H9 (cell line): ENCODE measurements at places on chromosomes 6 and 20. TPM values are rescaled to one million over a fixed set of nuclear protein-coding genes. Genes with fewer than 3 reads are reported as not detected.

GRCh38 chr6:165728216-165728615 is 65.2 kb upstream of the PDE10A start:
- no peak for DNase-seq

DNA sequence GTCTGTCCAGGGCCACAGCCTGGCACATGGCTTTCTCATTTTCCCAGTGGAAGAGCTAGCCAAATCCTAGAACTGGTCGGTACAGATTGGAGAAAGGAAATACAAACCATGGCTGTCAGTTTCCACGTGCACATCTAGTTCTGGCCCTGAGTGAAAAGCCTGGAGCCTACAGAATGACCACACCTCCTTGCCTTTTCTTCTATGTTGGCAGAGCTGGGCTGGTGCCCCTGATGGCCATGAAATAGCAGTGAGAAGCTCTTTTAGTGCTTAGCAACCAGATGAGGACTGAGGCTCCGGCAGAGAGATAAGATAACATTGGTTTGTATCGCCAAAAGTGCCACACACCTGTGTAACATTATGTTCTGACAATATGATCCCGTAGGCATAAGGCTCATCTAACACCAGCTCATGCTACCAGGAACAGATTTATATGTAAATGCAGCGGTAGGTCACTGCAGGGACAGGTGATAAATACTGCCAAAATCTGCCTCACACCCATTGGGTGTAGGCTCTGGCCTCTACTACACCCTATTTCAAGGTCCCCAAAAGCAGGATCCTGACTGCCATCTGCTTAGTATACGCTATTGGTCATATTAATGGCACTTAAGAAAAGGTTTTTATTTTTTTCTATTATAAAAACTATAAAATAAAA is 39.9 kb upstream of the TBC1D7 start:
- no peak for DNase-seq

GRCh38 chr6:83517500-83517899 is 5.2 kb downstream of the PRSS35 start:
- peak; percentile 30 for DNase-seq

DNA sequence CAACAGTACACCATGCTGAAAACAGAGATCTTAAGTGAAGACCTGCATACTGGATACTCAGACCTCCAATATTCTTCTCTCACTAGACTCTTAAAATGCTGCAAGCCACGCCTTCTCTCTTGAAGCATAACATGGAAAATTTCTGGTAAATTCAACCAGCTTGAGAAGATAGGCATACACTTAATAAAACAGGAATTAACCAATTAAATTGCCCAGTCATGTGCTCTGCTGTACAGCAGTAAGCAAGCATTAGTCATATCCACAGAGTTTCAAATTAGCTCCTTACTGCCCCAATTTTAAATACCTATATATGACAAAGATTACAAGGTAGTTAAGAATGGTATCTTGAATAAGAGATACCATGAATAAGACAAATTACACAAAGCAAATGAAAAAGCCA is 53.8 kb downstream of the C6orf58 start:
- no peak for DNase-seq

GRCh38 chr6:144997996-144998395 is 712.9 kb downstream of the UTRN start:
- no peak for DNase-seq

DNA sequence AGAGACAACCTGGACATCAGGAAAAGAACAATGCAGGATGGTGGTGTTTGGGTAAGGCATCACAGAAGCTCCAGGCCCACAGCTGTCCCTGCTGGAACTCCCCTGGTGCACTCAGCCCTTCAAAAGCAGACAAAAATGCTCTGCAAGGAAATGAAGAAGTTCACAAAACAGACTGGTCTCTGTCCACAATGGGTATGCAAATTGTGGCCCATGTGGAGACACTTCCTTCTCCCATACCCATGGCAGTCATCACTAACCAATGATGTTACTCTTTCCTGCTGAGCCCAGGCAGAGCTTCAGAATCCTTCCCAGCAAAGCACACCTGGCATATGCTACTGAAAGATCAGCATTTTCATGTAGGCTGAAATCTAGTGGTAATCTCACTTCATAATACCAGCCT is 42.6 kb upstream of the PXDC1 start:
- DNase-seq, result no peak

GRCh38 chr20:64056639-64056888 is 6.4 kb upstream of the TCEA2 start:
- DNase-seq, result no peak

DNA sequence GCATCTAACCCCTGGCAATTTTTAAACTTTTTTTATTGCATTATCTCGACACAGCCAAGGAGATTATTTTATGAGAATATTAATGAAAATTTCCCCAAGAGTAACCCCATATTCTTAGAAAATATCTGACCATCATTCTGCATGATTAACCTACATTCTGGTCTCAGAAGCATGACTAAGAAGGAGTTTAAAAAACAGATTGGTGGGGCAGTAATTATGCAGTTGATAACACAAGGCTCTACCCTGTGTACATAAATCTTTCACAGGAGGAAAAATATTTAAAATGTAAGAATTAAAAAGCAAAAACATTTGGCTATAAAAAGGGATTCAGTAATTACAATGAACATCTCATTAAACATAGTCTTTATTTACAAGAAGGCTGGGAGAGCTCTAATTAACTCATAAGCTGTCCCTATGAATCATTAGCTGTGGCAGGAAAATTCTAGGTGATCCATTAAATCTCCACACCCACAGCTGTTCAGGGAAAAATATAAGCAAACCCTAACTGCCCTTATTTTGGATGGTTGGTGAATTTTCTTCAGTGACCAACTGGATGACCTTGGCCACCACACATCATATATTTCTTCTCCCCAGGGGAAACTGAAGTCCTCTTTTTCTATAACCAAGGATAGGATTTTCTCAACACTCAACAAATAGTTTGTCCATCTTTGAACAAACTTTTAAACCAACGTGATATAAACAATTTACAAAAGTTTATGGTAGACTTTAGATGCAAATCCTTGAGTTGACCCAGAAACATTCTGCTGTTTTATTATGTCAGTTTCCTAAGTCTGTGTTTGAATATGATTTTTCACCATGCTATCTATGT is 59.5 kb downstream of the PDE7B start:
- no peak for DNase-seq

DNA sequence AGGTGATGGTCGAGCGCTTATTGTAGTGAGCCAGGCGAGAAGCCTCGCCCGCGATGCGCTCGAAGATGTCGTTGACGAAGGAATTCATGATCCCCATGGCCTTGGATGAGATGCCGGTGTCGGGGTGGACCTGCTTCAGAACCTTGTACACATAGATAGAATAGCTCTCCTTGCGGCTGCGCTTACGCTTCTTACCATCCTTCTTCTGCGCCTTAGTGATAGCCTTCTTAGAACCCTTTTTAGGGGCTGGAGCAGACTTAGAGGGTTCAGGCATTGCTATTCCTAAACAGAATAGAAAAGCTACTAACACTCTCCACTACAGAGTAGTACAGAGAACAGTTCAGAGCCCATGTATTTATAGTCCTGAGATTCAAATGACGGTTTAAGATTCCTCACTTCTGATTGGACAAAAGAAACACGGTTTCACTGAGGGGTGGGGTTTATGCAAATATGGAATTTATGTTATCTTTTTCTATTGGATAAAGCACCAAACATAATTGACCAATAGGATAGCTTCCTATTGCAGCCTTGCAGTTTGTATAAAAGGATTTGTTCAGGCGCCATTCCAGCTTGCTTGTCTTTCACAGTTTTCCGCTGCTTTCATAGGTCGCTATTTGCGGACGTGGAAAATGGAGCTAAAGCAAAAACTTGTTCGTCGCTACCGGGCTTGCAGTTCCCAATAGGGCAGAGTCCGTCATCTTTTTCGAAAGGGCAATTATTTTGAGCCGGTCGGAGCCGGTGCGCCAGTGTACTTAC is 43.7 kb upstream of the HFE start:
- DNase-seq, result no peak

DNA sequence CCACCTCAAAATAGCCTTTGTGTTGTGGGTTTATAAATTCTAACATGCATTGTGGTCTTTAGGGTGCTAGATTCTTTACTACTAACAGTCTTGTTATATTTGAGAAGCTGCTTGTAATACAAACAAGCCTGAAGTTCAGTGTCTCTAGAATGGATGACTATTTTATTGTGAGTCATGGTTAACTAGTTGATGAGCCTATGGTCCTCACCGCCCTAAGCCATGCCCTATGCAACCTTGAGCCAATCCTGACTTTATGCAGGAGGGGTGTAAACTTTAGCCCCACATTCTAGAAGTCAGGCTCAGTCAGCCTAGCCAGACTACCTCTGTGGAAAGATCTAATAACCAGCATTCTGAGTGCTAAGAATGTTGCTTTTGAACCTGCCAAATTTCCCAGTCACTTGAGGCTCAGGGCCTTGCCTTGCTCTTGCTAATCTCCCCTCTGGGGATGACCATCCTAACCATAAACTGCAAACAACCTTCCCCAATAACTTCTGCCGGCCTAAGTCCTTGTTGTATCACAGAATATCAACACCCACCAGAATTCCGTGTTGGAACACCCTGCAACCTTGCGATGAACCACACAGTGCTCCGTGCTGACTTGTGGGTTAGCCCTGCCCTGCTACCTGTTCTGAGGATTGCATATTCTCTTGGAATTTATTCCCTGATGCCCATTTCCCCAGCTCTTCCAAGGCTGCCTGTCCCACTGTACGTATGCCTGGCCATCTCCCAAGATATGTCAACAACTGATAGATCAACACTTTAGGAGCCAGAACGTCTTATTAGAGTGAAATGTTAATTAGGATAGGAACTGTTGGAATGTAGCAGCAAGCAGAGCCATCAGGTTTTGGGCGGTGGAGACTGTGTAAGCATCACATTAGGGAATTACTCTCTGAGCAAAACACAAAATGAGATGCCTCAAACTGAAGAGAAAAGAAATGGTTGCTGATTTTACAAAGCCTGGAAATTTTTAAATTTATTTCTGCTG is 71.7 kb upstream of the CEP85L start:
- no peak for DNase-seq

BPIFA1 gene
- not detected in 2 replicates for total RNA-seq
